ENCODE measurements at places on chromosomes 12 and 14.

DNA sequence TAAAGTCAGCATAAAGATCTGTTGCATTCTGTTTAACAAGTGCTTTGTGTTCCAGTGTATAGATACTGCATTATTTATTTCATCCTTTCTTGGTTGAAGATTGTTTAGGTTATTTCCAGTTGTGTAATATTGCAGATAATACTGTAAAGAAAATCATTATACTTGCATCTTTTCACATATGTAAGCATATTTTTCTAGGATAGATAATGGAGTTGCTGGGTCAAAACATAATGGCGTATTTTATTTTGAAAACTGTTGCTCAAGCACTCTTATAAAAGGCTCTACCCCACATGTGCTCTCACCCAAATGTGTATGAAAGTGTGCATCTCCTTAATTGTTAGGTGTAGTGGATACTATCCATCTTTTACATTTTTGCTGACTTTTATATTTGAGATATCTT lies 274.4 kb downstream of the FBXL14 start:
- no peak for DNase-seq

DNA sequence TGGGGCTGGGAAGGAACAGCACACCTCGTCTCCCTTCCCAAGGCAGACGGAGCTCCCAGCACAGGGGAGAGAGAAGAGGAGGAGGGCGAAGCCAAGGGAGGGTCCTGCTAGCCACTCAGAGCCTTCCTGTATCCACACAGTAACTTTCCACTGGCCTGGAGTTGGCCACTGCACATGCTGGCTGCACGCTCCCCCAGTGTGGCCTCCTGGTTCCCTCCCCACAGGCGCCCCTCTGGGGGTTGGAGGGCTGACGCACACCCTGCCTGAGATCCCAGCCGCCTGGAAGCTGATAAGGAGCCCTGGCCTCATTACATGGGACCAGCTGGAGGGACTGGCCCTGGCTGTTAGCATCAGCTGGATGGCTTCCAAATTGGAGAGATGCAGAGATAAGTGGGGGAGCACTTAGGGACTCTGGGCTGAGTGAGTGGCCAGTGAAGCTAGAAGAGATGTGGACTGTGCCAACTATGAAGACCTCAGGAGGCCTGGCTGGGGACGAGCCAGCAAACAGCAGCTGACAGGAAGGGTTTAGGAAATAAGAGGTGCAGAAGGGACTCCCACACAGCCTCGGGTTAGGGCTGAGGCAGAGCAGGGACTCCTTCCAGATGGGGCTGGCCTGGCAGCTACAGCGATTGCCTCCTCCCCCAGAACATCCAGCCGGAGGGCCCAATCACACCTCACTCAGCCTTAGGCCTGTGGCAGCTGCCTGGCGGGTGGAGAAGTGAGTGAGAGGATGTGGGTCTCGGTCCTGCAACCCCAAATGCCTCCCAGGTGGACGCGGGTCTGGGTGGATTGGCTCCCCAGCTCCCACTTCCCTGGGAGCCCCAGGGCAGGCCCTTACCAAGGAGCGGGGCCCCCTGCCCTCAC lies 26.3 kb upstream of the BCDIN3D start:
- DNase-seq, result no peak

DNA sequence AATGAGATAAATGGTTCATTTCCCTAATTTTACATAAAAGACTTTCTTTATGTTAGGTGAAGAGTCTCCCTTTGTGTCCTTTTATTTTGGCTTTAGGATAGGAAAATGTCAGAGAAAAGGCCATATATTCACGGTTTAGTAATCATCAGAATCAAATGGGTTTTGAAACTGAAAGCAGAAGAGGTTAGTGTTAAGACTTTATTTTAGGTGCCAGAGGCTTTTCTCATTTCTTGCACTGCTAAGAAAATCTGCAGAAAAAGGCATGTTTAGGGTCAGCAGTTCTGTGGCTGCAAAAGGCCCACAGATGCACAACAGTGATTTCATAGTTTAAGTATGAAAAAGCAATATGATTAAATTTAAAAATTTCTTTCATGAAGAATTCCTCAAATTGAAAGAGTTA lies 80.4 kb upstream of the SINHCAF start:
- DNase-seq, result no peak

DNA sequence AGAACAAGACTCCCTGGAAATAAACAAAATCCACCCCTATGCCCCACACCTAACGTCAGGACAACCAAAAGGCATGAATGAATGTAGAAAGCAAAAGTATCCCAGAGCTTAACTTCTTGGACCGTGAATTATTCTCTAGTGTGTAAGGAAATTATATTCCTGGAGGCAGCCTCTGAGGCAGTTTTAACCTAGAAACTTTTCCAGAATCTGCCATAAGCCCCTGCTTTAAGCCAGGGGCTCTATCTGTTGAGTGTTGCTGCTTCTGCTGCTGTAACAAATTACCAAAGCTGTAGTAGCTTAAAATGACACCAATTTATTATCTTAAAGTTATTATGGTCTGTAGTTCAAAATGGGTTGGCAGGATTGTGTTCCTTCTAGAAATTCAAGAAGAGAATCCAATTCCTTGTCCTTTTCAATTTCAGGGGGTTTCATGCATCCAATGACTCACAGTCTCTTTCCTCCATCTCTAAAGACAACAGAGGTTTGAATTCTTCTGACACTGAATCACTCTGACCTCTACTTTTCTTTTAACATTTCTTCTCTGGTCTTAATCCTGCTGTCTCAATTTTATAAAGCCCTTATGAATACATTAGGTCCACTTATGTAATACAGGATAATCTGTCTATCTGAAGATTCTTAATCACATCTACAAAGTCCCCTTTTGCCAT lies 242.7 kb downstream of the ATXN7L3B start:
- no peak for DNase-seq

GRCh38 chr12:25058658-25059058 lies 109.8 kb upstream of the BCAT1 start:
- DNase-seq, result no peak

DNA sequence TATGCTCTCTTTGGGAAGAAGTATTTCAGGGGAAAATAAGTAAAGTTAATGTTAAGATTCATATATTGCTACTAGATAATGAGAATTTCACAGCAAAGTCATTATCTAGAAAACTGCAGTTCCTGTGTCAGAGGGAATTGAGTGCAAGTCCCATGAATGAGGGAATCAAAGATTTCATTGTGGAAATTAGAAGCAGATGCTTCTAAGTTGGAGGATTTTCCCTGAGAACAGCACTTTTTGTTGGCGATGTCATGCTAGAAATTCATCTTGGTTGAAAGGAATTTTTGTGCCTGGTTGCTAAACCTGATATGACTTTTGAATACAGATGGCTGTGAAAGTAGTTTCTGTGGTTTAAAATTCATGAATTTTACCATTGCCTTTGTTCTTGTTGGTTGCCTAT lies 25.6 kb downstream of the FRMD6 start:
- no peak for DNase-seq

- DNase-seq, result peak; percentile 51
Measured at GRCh38 chr12:11228296-11228879, 41.1 kb downstream of the PRB3 start.

DNA sequence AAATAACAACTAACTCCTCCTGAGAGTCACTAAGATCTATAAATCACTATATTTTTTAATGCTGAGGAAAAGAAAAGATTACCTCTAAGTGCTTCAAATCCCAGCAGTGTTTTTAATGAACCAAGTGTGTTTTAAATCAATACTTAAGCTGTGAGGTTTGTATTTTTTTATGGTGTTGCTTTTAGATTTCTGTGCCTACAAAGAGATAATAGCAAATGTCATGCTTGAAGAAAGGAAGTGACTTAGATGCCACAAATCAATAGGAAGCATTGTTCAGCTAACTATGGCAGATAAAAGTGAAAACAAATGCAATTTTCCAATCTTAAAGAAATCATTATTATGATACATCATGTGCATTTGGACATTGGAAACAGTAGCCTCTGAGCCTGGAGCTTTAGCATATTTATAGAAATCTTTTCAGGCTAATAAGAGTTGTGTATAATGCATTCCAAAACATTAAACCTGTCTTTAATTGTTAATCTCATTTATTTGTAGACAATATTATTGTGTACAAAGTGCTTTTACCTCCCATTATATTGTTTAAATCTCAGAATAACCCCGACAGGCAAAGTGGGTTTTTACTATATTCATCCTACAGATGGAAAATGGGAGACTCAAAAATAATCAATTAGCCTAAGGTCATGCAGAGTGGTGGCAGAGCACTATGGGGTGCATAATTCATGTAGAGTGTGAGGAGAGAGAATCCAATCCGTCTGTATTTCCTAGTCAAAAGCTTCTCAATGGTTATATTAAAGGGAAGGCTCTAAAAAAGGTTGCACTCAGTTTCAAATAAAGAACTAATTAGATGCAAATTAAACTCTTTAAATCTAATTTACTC lies 486.2 kb downstream of the NAV3 start:
- DNase-seq, result no peak

DNA sequence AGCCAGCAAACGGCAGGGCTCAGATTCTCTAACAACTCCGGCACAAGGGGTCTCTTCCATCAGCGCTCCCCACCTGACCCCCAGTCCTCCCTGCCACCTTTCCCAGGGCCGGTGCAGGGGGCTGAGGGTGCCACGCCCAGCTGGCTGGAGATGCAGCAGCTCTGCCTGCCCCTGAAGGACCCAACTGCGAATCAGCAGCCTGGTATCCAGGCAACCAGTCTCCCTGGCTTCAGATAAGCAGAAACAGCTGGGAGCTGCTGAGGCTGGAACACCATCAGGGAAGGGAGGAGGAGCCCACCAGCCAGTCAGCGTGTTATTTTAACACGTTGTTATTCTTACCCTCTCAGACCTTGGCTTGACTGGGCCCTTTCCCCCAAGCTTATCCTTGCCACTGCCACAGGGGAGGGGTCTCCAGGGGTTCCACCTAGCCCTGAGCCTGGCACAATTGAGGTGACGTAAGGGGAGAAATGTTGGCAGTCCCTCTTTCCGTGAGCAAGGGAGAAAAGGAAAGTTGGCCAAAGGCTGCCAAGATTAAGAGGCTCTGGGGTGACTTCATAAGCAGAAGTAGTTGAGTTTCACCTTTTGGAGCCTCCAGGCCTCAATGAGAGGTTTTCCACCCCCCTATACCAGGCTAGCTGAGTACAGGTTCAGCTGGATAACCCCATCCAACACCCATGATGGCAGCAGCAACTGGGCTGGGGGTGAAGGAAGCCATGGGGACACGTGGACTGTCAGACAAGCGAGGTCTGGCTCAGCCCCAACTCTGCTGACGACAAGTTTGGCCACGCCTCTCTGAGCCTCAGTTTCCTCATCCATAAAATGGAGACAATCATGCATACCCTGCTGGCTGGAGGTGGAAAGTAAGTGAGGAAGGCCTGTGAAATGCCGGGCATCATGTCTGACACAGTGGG lies 91.1 kb downstream of the IRF2BPL start:
- no peak for DNase-seq

- no peak for DNase-seq
Measured at GRCh38 chr12:4628406-4628805, 20.4 kb downstream of the AKAP3 start.

DNA sequence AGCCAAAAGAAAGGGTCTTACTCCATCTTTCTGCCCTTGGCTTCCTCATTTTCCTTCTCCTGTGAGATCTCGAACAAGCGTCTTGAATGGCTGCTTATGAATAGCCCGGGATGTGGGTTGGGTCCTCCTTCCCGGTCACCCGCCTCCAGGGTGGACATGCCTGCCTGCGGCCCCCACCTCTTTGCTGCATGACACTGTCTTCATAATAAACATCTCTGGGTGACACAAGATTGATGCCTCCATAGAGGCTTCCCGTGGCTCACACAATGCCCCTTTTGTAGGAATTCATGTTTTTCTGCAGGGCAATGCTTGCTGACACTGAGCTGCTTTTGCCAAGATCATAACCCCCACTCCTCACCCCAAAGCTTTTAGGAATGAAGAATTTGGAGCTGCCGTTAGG lies 125.9 kb downstream of the ZNF664 start:
- DNase-seq, result no peak

DNA sequence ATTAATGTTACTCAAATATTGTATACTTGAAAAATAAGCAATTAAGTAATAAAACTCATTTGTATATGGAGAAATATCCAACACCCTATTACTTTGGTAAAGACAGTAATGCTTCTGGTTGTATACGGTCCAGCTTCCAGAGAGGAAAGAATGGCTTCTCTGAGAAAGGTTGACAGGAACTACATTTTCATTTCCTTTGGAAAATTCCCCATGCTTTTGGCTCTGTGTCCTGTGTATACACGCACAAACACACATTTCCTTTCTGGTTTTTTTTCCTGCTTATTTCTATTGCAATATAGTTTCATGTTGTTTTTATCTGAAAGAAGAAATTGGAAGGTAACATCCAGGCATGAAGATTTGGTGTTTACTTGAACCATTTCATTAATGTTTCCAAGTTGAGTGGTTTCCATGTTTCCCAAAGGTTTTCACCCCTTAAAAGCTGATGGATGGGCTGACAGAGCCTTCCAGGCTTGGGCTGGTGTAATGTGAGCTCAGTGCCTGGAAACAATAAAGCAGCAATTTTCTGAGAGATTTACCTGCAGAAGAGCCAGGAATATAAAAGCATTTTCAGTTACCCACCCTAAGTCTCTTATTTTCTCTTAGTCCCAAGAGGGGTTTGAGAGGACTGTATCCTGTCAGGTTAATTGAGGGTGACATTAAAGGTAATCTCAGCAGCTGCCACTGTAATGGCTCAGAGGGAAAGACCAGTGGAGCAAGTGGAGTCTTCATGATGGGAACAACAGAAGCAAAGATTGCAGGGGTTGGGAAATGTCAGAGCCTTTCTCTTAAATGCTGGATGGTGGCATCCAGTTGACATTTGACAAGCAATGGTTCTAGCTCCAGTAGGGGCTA lies 33.4 kb upstream of the TMTC1 start:
- DNase-seq, result no peak

DNA sequence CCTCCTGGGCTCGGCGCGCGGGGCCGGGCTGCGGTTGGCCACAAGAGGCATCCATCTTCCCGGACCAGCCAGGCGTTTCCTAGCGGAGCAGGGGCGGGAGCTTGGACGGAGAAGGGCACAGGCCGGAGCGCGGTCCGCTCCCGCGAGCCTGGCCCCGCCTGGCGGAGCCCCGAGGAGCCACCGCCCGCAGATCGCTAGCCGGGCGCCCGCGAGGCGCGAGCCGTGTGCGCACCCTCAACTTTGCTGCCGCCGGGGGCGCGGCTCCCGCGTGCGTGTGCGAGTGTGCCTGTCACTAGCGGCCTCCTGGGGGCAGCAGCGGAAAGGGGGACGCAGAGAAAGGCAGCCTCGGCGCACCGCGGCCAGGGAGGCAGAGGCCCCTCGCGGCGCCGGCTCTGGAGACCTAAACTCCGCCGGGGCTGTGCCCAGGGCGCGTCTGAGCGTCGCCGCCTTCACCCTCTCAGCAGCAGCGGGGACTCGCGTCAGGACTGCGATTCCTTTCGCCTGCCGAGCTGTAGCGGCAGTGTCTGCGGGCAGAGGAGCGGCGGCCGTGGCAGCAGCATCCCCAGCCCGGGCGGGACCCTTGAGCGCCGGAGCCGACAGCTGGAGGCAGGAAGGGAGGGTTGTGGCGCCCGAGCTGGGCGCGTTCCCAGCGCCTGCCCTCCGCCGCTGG lies 644 bp upstream of the SRGAP1 start:
- peak; percentile 87 for DNase-seq
